ENCODE measurements at places on chromosomes 7 and 10.
A peak's percentile ranks its signal among the peaks of the same experiment; 100 is the strongest.

- H3K4me3 ChIP-seq = no peak overlapping the region
- H3K36me3 ChIP-seq = no peaks in the 10 kb centered on the region
- peaks cover 8% of the 10 kb centered on the region for H3K27me3 ChIP-seq
- no peak overlapping the region for H3K27ac ChIP-seq
- no peak for DNase-seq
Measured at GRCh38 chr10:71125749-71126107, 86.6 kb upstream of the UNC5B start.

DNA sequence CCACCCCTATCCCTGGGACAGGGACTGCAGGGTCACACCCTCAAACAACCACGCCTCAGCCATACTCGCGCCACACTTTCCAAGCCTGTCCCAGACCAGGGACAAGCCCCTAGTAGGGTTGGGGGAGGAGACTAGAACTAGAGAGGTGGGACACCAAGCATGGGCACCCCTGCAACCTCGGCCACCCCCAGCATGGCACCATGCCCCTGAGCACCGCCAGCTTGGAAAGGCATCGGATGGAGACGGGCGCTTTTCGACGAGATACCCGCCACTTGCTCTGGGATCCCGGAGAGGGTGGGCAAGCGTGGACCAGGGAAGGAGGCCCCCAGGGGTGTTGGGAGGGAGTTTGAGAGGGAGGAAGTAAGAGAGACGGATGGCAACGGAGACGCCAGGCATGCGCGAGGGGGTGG lies 13.1 kb upstream of the KMT2E start:
- no peaks in the 10 kb centered on the region for H3K27me3 ChIP-seq
- no peak overlapping the region for H3K4me3 ChIP-seq
- peaks cover 58% of the 10 kb centered on the region for H3K4me1 ChIP-seq
- H3K27ac ChIP-seq = no peak overlapping the region
- DNase-seq = no peak

GRCh38 chr10:59273445-59273844 lies 88.9 kb downstream of the FAM13C start:
- H3K27ac ChIP-seq = no peak overlapping the region
- no peak overlapping the region for H3K4me3 ChIP-seq
- no peak for DNase-seq
- no peaks in the 10 kb centered on the region for H3K36me3 ChIP-seq
- no peaks in the 10 kb centered on the region for H3K27me3 ChIP-seq
- H3K4me1 ChIP-seq = no peaks in the 10 kb centered on the region

DNA sequence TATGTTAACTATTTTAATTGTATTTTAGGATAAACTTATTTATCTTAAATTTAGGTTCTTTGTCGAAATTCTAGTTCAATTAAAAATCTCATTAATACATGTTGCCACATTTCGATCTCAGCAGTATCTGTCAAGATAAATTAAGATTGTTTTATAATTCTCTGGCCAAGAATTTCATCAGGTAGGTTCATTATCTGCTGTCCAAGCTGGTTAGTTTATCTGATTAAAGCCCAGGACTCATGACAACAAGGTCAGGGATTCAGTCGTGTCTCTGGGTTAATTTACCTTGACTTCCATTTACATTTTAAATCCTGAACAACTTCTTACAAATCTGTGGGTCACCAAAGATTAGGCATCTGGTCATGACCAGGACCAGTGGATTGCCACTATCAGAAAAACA lies 7.6 kb downstream of the STEAP4 start:
- no peaks in the 10 kb centered on the region for H3K27me3 ChIP-seq
- no peaks in the 10 kb centered on the region for H3K36me3 ChIP-seq
- no peaks in the 10 kb centered on the region for H3K4me1 ChIP-seq
- no peak overlapping the region for H3K4me3 ChIP-seq

DNA sequence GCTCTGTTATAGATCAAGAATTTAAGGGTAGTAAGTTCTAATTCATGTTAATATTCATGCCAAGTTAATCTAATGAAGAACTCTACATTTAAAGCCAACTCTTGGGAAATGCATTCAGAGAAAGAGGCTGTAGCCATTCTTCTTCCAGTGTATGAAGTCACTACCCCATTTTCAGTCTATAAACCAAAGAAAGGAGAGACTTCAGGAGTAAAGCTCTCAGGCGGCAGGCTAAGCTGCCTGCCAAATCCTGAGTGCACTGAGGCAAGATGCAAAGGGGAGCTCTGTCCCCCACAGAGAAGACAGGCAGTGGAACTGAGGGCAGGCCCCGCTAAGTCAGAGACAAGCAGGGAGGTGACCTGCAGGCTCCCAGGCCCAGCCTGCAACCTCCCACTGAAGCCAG lies 41.5 kb downstream of the SLIT1 start:
- H3K36me3 ChIP-seq = no peaks in the 10 kb centered on the region
- H3K4me3 ChIP-seq = no peak overlapping the region
- H3K27ac ChIP-seq = no peak overlapping the region
- peaks cover 2% of the 10 kb centered on the region for H3K27me3 ChIP-seq

GRCh38 chr10:89549510-89549909 lies 14.1 kb upstream of the SLC16A12 start:
- H3K4me1 ChIP-seq = no peaks in the 10 kb centered on the region
- no peak for DNase-seq
- H3K4me3 ChIP-seq = no peak overlapping the region
- H3K27me3 ChIP-seq = no peaks in the 10 kb centered on the region

DNA sequence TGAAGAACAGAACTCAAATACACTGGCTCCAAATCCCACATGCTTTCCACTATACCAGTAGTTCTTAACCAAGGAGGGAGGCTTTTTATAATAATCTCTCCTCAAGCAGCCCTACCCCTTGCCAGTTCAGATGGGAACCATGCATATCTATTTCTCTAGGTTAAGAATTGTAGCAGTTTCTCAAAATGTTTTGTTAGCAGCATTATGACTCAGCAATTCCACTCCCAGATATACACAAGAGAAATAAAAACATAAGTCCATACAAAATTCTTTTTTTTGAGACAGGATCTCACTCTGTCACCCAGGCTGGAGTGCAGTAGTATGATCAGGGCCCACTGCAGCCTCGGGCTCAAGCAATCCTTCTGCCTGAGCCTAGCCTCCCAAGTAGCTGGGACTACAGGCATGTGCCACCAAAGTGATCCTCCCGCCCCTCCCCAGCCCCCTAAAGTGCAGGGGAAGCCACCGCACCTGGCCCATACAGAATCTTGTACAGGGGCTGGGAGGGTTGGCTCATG lies 18.1 kb downstream of the YWHAG start:
- no peak overlapping the region for H3K27ac ChIP-seq
- no peak overlapping the region for H3K4me3 ChIP-seq
- no peak for DNase-seq
- H3K36me3 ChIP-seq = peaks cover 36% of the 10 kb centered on the region
- H3K27me3 ChIP-seq = no peaks in the 10 kb centered on the region

- H3K4me1 ChIP-seq = peaks cover 41% of the 10 kb centered on the region
- no peak overlapping the region for H3K27ac ChIP-seq
- no peaks in the 10 kb centered on the region for H3K27me3 ChIP-seq
- DNase-seq = no peak
Measured at GRCh38 chr10:43308515-43308914, 41.6 kb upstream of the RASGEF1A start.

GRCh38 chr10:16116404-16117304 lies 256.3 kb upstream of the MINDY3 start:
- no peaks in the 10 kb centered on the region for H3K27me3 ChIP-seq
- H3K4me1 ChIP-seq = no peaks in the 10 kb centered on the region
- DNase-seq = peak; percentile 1
- no peaks in the 10 kb centered on the region for H3K36me3 ChIP-seq
- H3K4me3 ChIP-seq = no peak overlapping the region
- H3K27ac ChIP-seq = no peak overlapping the region

DNA sequence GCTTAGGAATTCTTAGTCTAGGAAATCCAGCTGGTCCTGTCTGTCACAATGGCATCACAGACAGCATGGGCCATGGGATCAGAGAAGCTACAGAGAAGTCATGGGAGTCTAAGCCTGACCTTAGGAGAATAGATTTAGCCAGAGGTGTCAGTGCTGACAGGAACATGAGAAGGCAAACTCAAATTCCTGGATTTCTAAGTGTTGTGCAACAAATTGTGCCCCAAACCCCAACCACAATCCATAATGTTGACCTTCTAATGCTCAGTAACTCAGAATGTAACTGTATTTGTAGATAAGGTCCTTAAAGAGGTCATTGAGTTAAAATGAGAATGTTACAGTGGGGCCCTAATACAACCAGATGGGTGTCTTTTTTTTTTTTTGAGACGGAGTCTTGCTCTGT lies 95.9 kb upstream of the RHOBTB1 start:
- no peak overlapping the region for H3K27ac ChIP-seq
- no peaks in the 10 kb centered on the region for H3K36me3 ChIP-seq
- H3K4me3 ChIP-seq = no peak overlapping the region
- no peaks in the 10 kb centered on the region for H3K27me3 ChIP-seq

DNA sequence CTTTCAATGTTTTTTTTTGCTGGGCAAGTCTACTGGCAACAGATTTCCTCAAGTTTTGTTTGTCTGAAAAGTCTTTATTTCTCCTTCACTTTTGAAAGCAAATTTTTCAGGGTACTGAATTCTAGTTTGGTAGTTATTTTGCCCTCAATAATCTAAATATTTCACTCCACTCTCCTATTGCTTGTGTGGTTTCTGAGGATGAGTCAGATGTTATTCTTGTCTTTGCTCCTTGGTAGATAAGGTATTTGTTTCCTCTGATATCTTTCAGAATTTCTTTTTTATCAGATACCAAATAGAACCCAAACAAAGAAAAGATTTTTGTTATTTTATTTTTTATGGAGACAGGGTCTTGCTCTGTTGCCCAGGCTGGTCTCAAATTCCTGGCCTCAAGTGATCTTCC lies 99.2 kb upstream of the MALRD1 start:
- no peak for DNase-seq
- no peaks in the 10 kb centered on the region for H3K4me1 ChIP-seq
- no peaks in the 10 kb centered on the region for H3K36me3 ChIP-seq
- no peak overlapping the region for H3K4me3 ChIP-seq
- H3K27ac ChIP-seq = no peak overlapping the region
- H3K27me3 ChIP-seq = no peaks in the 10 kb centered on the region

DNA sequence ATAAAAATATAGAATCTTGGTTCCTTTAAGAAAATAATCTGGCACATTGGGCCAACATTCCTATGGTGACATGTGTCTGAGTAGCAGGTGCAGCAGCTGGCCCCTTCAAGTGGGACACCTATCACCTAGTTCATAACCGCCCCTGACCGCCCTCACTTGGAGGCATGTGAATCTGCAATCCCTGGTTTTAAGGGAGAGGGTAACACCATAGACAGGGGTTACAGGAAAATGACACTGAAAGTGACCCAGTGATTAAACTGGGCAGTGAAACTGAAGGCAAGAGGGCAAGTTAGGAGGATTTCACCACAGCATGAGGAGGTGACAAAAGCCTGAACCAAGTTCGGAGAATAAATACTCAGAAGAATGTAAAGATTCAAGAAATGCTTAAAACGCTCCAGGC lies 1.1 kb downstream of the RSU1 start:
- peaks cover 32% of the 10 kb centered on the region for H3K4me1 ChIP-seq
- no peaks in the 10 kb centered on the region for H3K36me3 ChIP-seq
- no peak overlapping the region for H3K27ac ChIP-seq

DNA sequence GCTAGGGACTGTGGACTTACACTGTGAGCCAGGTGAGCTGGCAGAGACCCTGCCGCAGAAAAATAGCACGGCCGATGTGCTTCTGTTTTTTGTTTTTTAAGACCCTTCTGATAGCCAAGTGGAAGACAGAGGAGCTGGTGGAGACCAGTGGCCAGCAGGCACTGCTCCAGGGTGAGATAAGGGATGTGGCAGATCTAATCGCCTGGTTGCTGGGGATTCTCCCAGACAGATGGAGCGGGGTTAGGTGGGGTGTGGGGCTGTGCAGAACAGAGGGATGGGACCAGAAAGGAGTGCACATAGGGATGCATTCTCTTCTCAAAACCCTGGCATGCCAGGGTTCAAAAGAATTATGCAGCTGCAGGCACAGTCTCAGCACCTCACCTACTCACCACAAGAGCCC lies 82.2 kb downstream of the VOPP1 start:
- no peak overlapping the region for H3K27ac ChIP-seq
- peaks cover 85% of the 10 kb centered on the region for H3K36me3 ChIP-seq
- peaks cover 31% of the 10 kb centered on the region for H3K4me1 ChIP-seq
- H3K27me3 ChIP-seq = no peaks in the 10 kb centered on the region

DNA sequence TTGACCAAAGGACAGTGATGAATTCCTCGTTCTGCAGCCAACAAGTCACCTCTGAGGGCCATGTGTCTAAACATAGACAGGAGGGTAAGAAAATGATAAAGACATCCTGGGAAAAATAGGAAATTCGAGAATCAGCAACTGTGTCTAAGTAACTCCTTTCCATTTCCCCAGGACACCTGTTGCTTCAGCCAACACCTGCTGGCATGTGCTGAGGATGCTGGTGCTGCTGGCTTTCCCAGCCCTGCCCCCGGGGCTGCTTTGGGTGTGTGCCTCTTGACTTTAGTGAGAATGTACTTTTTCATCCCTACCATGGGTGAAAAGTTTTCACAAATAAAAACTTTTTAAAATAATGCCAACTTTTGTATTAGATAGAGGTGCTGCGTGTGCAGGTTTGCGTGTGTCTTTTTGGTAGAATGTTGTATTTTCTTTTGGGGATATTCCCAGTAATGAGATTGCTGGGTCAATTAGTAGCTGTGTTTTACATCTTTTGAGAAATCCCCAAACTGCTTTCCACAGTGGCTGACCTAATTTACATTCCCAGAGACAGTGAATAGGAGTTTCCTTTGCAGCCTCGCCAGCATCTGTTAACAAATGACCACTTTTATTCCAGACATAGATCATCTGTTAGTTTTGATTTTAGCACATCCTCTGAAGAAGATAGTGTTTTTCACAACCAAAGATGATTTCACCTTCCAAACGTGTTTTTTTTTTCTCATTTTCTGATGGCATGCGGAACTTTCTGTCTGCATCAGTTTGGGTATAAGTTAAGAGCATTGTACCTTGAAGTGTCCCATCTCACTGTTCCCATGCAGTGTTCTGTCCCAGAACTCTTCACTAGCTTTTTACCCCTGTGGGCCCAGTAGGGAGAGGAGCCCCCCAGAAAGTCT lies 104.2 kb upstream of the ACBD5 start:
- H3K27ac ChIP-seq = no peak overlapping the region
- H3K27me3 ChIP-seq = peaks cover 6% of the 10 kb centered on the region
- H3K4me1 ChIP-seq = no peaks in the 10 kb centered on the region
- H3K36me3 ChIP-seq = no peaks in the 10 kb centered on the region

DNA sequence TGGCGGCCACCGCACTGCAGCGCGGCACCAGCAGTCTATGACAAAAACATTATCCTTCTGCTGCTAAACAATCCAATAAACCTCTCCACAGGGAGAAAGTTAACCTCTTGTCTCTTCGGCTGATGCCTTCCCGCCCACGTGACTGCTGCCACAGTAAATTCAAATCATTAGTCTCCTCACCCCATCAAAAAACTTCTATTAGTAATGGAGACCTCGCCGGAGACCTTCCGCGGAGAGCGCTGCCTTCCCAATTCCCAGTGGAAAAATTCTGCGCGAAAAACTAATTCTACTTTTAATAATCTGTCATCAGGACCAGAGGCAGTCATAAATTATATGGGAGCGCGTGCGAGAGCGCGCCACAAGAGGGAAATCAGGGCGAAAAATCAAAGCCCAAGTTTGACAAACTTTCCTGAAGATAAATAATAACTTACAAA lies 90.0 kb upstream of the PAX2 start:
- H3K4me1 ChIP-seq = peaks cover 29% of the 10 kb centered on the region
- no peak for DNase-seq
- no peaks in the 10 kb centered on the region for H3K36me3 ChIP-seq
- H3K27me3 ChIP-seq = peaks cover 83% of the 10 kb centered on the region
- no peak overlapping the region for H3K27ac ChIP-seq
